ENCODE measurements at places on chromosomes 6 and 20.
A peak's percentile ranks its signal among the peaks of the same experiment; 100 is the strongest.

GRCh38 chr6:130233330-130233729 lies 10.6 kb upstream of the SAMD3 start:
- no peak for DNase-seq

DNA sequence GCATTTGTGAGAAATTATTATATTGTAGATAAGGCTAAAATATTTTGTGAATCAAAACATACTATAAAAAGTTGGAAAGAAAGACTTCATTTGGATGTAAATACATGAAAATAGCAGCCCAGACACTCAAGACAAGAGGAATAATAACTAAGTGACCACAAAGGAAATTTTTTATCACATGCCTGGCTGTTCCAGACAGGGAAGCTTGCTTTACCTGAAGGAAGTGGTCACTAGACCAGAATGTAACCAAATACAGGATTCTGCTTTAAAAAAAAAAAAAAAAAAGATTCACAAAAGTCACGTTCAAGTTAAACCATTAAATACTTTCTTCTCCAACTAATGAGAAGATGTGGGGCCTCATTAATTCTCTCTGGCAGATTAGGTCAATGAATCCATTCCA lies 9.3 kb upstream of the HLA-DQB2 start:
- DNase-seq = no peak

DNA sequence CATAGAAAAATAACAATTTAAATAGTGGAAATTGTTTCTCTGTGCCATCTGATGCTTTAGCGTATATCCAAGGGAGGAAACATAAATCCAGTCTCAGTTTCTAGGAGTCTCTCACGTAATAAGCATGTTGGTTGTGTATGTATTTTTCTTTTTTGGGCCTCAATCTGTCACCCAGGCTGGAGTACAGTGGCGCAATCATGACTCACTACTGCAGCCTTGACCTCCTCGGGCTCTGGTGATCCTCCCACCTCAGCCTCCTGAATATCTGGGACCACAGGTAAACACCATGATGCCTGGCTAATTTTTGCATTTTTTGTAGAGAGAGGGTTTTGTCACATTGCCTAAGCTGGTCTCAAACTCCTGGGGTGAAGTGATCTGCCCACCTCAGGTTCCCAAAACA lies 78.6 kb upstream of the PLN start:
- DNase-seq = no peak

GRCh38 chr20:48986899-48987298 lies 59.2 kb upstream of the CSE1L start:
- no peak for DNase-seq

DNA sequence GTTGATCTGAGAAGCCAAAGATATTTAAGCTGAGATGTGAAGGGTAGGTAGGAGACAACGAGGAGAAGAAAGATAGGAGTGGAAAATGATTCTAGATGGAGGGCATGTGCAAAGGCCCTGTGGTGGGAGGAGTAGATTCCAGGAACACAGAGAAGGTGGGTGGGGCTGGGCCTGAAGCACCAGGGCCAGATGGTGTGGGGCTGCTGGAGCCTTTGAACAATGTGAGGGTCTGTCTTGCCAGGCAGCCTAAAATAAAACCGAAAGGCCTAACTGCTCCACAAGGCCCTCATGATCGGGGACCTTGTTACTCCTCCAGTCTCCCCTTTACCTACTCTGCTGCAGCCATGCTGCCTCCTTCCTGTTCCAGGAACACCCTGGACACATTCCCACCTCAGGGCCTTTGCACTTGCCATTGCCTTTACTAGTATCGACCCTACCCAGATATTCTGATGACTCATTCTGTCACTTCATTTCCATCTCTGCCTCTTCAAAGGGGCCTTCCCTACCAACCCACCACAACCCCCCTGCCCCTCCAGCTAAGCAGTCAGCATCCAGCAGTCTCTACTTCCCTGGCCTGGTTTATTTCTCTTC lies 20.0 kb downstream of the FAM110A start:
- no peak for DNase-seq

DNA sequence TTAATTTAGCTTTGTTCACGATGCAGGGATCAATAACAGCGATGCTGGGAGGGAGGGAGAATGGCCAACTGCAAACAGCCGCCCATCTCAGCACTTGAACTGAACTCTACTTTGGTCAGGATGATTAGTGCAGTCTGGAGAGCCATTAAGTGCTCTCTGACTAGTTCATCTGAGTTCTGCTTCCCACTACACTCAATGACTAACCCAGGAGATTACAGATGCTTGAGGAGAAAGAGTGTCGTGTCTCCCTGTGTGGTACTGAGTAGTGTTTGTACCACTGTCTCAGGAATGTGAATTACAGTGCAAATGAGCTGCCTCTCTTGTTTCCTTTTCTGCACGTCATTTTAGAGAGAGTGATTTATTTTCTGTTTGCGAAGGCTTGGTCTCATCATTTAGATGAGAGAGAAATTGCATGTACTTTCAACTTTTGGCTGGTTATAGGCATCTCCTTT lies 23.5 kb downstream of the CARMIL1 start:
- DNase-seq = no peak

GRCh38 chr6:5181510-5182317 lies 79.0 kb downstream of the LYRM4 start:
- no peak for DNase-seq

- DNase-seq = no peak
Observed at GRCh38 chr6:158284876-158285655, 27.2 kb upstream of the TULP4 start.

DNA sequence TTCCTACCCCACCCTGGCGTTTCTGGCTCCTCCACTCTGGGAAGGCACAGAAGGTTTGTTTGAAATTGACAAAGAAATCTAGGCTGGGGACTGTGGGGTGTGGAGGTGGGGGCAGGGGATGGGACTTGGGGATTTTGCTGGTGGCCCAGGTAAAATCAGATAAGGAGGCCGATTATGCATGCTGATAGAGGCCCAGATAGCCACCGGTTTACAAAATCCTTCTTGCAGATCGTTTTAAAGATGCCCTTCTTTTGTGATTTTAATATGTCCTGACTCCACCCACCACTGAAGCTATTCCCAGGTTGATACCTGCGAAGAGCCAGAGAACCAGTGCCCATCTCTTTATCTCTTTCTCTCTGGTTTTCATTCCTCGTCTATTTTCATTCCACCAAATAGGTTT lies 104.9 kb downstream of the TFAP2C start:
- DNase-seq = peak; percentile 16

Data from WTC11 (cell line).